Stimulated activated naive CD4-positive, alpha-beta T cell treated with Interleukin-2 at 50 U/mL for 16 hours (primary cell): ENCODE measurements at places on chromosomes 5 and 9.
A peak's percentile ranks its signal among the peaks of the same experiment; 100 is the strongest.

GRCh38 chr9:76900884-76901440 lies 5.0 kb downstream of the PRUNE2 start:
- no peak for DNase-seq

DNA sequence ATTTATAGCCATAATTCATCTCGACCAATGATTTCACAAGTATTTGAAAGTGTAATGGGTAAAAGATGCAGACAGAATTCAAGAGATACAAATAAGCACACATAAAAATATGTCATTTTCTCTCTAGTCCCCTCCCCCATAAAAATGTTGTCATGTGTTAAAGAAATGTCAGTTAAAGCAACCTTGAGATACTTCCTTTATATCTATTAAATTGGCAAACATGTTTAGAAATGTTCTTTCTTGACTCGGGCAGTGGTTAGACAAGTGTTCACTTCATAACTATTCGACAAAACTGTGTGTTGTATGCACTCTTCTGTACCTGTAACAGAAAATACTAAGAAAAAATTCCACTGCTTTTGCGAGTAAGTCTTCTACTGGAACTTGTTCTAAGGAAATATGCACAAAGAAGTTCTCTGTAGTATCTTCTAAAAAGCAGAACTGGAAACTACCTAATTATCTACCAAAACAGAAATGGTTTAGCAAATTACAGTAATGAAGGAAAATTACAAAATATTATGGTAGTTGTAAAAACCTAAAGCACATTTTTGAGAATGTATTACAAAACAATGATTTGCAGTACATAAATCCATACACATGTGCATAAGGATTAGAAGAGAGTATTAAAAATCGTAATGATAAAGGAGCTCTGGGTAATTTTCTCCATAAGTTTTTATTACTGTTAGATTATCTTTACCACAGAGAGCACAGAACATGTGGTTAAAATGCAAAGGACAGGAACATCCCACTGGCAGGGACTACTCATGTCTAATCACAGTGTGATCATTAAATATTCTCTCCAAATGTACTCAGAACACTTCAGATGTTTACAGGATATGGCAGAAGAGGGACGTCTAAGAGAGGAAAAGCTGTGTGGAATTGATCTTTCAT lies 35.9 kb downstream of the FBXW2 start:
- no peak for DNase-seq

- DNase-seq: no peak
Observed at GRCh38 chr5:133932441-133933168, 35.8 kb downstream of the C5orf15 start.

- no peak for DNase-seq
Observed at GRCh38 chr5:95454536-95454935, 63.4 kb downstream of the FAM81B start.

GRCh38 chr5:176415240-176415951 lies 943 bp downstream of the CLTB start:
- no peak for DNase-seq

GRCh38 chr9:88462191-88462590 lies 72.8 kb upstream of the NXNL2 start:
- DNase-seq: no peak

DNA sequence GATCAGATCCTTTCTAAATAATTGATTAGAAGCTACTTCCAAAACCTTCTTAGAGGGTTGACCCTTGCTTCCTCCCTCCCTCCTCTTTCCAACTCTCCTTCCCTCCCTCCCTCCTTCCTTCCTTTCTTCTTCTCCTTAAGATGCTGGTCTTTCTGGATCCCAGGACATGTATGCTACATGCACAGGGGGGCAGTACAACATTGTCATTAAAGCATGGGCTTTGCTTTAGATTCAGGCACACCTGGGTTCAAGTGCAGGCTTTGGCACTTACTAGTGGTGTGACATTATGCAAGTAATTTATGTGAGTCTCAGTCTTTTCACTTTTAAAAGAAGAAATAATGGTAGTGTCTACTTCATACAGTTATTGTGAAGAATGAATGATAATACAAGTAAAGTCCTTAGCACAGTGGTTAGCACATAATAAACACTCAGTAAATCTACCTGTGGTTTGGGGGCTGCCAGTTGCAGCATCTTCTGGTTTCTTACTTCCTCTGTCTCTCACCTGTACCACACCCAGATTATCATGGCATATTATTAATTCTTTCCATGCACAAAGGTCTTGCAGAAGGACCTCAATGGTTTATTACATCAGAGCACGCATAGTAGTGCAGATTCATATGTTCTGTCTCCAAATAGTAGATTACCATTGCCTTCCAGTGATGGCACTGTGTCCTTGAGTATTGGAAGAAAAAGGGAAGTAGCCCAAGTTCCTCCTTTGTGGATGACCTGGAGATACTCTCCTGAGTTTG lies 154.1 kb downstream of the ARHGAP26 start:
- no peak for DNase-seq

GRCh38 chr5:122076669-122077365 lies 1.2 kb downstream of the LOX start:
- DNase-seq: peak; percentile 6

DNA sequence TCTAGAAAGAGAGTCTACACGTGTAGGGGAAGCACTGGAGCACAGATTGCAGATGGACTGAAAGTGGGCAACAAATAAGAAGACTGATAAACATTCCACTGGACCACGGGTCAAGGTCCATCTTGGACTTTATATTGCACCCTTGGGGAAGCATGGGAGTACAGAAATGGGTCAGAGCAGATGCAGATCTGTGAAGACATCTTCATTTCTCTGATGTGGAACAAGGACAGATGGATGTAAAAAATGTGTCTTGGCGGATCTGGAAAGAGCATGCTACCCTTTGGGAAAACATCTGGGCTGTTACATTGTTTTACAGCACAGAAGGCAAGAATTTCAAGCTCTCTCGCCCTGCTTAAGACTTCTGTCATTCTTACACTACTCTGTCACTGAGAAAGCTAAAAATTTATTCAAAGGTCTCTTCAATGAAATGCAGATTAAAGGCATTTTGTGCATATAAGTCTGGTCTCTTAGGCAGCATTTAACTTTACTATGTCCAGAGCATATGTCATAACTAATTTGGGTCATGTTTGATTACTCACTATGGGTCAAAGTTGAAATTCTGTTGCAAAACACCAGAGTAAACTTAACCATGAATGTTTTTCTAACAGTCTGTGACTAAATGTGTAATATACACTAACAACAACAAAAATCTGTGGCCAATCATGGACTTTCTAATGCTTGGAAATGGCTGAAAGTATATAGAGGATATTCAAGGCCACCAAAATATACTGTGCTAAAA lies 756.4 kb upstream of the DMAC1 start:
- no peak for DNase-seq

GRCh38 chr9:100013573-100013972 lies 85.2 kb downstream of the ERP44 start:
- DNase-seq: no peak

DNA sequence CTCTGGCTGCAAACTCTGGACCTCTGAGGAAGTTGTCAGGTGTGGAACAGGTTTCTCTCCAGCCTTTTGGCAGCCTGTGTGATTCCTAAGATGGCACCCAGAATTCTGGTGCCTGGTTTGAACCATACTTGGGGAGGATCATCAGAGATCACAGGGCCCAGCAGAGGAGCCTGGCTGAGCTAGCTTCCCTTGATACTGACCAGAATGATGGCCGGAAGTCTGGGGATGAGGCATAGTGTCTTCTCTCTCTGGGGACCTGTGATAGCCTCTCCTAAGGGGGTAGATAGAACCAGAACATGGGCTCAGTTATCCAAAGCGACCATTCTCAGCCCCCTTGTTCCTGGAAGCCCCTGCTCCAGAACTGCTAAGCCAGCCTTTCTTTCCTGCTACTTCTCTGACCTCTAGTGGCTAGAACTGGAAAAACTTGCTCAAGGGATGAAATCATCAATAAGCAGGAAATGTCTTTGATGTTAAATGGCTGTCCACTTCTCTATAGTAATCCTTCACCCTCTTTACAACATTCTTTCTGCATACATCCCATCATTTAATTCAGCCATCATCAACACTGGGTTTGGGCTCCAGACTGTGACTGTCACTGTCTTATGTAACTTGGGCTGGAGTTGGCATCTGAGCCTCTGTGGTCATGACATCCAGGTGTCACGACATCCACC lies 55.1 kb downstream of the C9orf152 start:
- no peak for DNase-seq

DNA sequence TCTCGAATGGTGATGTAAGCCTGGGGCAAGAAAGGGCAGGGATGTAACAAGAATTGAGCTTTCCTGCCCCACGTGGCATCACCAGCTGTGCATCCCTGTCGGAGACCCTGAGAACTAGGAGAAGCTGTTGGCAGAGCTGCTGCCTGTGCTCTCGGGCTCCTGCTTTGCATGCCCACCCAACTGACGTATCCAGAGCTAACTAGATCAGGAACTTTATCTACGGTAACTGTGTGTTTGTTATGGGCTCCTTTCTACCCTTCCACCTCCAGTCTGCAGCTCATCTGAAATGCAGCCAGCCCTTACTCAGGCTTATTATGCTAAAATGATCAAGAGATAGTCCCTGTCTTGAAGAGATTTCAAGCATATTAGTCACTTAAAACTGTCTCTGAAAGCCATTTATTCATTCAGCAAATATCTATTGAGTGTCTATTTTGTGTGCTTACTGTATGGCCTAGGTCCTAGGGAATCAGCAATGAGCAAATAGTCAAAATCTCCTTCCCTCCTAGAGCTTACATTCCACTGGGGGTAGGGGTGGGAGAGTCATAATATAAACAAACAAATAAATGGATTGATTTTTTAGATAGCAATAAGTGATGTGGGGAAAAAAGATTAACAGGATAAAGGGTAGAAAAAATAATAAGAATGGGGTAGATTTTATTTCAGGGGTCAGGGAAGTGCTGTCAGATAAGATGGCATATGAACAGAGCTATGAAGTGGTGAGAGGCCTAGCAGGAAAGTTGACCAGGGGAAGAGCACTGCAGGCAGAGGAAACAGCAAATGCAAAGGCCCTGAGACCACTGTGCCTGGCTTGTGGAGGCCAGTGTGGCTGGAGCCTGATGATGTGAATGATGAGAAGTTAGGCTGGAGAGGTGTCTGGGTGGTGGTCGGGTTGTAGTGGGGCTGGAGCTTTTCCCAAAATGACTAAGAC lies 118.2 kb downstream of the GALNT10 start:
- no peak for DNase-seq

GRCh38 chr9:84703793-84704192 lies 34.3 kb downstream of the NTRK2 start:
- DNase-seq: no peak

DNA sequence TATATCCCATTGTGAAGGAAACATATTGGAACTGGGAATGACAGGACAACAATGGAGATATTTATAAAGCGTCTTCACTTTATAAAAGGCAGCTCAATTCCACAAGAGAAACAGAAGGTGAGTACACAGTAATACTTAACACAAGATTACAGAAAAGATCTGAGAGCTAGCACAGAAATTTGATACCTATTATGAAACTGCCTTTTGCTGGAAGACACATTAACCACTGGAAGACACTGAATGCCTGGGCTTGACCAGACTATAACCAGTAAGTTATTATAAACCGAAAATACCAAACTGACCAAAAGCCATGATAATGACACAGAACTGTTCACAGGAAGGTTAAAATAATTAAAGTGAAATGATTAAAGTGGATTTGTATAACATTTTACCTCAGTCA lies 195.4 kb downstream of the NR2F1-AS1 start:
- no peak for DNase-seq

DNA sequence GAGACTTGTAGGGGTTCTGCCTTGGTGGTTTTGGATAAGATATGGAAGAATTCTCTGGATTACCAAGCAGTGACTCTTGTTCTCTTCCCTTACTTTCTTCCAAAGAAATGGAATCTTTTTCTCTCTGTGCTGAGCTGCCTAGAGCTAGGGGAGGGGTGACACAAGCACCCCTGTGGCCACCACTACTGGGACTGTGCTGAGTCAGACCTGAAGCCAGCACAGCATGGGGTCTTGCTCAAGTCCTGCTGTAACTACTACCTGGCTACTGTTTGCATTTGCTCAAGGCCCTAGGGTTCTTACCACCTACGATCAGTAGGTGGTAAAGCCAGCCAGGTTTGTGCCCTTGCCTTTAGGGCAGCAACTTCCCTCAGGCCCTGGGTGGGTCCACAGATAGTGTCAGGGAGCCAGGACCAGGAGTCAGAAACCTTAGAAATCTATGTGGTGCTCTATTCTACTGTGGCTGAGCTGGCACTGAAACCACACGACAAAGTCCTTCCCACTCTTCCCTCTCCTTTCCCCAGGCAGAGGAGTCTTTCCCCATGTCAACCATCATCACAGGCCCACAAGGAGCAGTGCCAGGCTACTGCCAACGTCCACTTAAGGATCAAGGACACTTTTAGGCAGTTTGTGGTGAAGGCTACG lies 53.8 kb downstream of the SREK1 start:
- DNase-seq: no peak

GRCh38 chr9:108684288-108685025 lies 171.3 kb downstream of the ACTL7B start:
- DNase-seq: no peak

GRCh38 chr9:111456529-111456928 lies 27.7 kb downstream of the ECPAS start:
- DNase-seq: no peak

- DNase-seq: no peak
Observed at GRCh38 chr9:73807952-73808351, 656.3 kb downstream of the ANXA1 start.

DNA sequence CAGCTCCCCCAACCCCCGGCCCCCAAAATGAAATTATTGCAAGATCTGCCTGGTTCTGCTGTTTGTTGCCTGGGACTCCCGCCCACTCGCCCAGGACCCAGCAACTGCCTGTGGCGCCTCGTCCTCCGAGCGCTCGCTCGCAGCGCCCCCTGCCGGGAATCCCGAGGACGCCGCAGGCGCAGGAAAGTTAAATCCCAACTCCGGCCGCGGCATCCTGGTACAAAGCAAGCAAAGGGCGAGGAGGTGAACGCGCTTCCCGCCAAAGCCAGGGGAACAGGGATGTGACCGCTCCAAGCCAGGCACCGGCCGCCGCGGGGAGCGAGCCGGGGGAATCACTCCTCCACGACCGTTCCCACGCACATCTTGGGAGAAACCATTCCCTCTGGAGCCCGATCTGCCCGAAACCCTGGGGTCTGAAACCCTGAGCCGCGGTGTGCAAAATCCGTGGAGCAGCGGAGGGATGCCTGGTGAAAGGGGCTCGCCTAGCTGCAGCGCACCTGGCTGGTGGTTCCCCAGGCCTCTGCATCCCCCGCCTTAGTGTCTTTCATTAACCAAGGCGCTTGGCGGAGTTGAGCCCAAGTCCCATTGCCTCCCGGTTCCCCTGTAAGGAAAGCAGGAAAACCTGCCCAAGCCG lies 1.3 kb downstream of the SEMA5A start:
- peak; percentile 30 for DNase-seq

- no peak for DNase-seq
Observed at GRCh38 chr5:133307275-133307674, 255.5 kb downstream of the HSPA4 start.

DNA sequence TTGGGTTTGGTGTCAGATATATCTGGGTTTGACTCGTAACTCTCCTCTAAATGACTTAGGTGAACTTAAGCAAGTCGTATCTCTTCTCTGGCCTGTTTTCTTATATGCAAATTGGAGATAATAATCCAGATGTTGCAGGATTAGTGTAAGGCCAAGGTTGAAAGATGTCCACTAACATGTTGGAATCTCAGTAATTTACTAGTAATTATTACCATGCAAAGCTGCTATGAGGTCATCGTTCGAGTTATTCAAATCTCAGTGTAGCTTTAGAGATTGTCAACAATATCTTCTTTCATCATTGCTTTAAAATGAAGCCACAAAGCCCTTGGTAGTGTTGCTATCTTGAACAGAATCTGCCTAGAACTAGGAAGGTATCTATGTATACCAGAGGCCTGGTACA lies 437.7 kb upstream of the KLF4 start:
- no peak for DNase-seq
